Activated CD4-positive, alpha-beta memory T cell treated with anti-CD3 and anti-CD28 coated beads for 36 hours (primary cell): ENCODE measurements at places on chromosomes 6 and 20. TPM values are rescaled to one million over a fixed set of nuclear protein-coding genes. Genes with fewer than 3 reads are reported as not detected.

Gene HCRTR2
- not detected for total RNA-seq

DNA sequence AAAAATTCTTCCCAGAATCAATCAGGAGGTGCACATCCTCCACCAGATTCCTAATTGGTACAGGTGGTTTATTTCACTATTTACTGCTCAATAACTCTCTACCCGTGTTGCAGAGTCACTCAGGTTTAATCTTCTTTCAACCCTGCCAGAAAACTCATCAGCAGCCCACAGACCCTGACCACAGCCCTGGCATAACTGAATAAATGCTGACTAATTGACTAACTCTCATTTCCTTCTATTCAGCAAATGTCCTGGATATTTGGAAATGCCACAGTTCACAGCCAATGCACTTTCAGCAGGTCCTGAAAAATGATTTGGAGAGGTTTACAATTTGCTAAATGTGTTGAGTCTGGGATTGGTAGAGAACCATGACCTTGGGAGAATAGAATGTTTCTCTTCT, 62.3 kb downstream of the TRMT6 start:
- no peaks in the 10 kb centered on the region for H3K4me1 ChIP-seq
- no peak overlapping the region for H3K27ac ChIP-seq
- H3K27me3 ChIP-seq = no peaks in the 10 kb centered on the region
- H3K36me3 ChIP-seq = no peaks in the 10 kb centered on the region
- no peak overlapping the region for H3K4me3 ChIP-seq
- DNase-seq = no peak

DNA sequence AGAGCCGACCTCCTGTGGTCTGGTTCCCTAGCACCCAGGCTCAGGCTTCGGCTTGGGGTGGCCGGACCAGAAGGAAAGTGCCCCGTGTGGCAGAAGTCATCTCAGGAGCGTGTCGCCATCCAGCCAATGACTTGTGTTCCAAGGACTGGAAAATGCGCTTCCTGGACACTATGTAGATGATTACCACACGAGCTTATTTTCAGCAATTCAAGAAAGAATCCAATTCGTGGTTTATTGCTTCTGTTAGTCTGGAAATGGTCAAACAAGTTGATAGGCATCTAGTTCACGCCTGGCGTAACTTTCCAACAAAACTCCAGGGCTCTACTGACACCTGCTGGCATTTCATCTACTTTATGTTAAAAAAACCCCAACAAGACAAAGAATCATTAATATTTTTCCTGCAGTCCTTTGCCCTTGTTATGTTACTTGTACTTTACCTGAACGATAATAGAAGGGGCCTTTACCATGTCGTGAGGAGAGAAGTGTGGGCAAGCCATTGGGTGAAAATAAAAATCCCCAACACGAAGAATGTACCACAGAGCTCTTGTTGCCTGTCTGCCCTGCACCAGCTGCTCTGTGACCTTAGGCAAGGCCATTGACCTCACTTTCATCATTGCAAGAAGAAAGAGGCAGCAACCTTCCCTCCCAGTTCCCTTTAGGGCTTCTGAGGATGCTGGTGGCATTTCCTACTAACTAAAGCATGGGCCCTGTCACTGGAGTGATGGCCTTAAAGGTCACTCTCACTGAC, 154.7 kb upstream of the LAMP5 start:
- H3K36me3 ChIP-seq = no peaks in the 10 kb centered on the region
- no peaks in the 10 kb centered on the region for H3K27me3 ChIP-seq
- no peak overlapping the region for H3K4me3 ChIP-seq
- H3K27ac ChIP-seq = no peak overlapping the region

DNA sequence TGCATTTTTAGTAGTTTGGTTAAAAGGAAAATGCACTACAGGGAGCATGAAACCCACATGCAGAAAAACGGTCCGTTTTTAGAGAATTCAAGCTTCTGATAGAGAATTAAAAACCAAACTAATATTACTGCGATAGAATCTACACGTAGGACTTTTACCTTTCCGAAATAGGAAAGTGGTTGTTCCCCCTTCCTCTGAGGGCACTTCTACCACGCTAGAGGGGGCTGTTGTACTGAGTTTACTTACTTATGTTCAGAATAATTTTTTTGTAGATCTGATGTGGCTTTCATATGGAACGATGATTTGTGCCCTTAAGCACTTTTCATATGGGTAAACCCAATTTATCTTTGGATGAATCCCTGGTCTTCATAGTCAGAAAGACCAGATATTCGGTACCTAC, 264.3 kb upstream of the PLN start:
- peak; percentile 39 for DNase-seq
- H3K36me3 ChIP-seq = no peaks in the 10 kb centered on the region
- H3K4me3 ChIP-seq = no peak overlapping the region
- no peaks in the 10 kb centered on the region for H3K4me1 ChIP-seq
- H3K27ac ChIP-seq = no peak overlapping the region
- H3K27me3 ChIP-seq = no peaks in the 10 kb centered on the region

DNA sequence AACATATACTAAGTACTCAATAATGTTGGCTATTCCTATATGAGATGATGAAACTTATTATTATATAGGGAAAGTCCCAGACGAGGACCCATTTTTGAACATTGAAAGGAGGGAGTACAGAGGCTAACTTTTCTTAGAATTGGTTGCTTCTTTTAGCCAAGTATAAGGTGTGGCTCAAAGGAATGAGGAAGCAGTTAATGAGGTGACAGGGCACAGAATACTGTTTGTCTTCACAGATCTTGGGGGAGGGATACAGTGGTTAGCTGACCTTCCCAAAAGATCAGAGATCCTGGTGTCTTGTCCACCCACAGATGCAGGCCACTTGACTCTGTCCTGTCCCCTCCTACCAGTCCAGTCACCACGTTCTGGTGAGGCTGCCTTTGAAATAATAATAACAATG, 67.8 kb upstream of the EPB41L1 start:
- no peak for DNase-seq
- no peak overlapping the region for H3K27ac ChIP-seq
- no peak overlapping the region for H3K4me3 ChIP-seq
- H3K27me3 ChIP-seq = peaks cover 27% of the 10 kb centered on the region
- H3K4me1 ChIP-seq = no peaks in the 10 kb centered on the region
